ENCODE measurements at places on chromosomes 3 and 15. TPM values are rescaled to one million over a fixed set of nuclear protein-coding genes. Genes with fewer than 3 reads are reported as not detected.

The IGDCC3 gene
- under 0.01 TPM for total RNA-seq

The CMTM8 gene
- not detected for total RNA-seq

The FAM3D gene
- total RNA-seq = not detected

The ZNF80 gene
- total RNA-seq = not detected

The KCNMB3 gene
- 0.72 TPM for total RNA-seq

The NLGN1 gene
- 12.5 TPM for total RNA-seq

The WDR93 gene
- not detected for total RNA-seq

The PTX3 gene
- total RNA-seq = 96.7 TPM

The NIPA2 gene
- 78.6 TPM for total RNA-seq

The CACNA2D3 gene
- 0.36 TPM for total RNA-seq

The BCHE gene
- 1.6 TPM for total RNA-seq

The CCDC80 gene
- total RNA-seq = 406 TPM

The SCAMP5 gene
- total RNA-seq = 0.36 TPM

The IQCF5 gene
- total RNA-seq = not detected

The SLC7A14 gene
- total RNA-seq = 6.8 TPM

The SMCO1 gene
- total RNA-seq = not detected

The ZNF717 gene
- 14.3 TPM for total RNA-seq

The RBP2 gene
- not detected for total RNA-seq

The OR5H1 gene
- total RNA-seq = not detected

The RASL12 gene
- total RNA-seq = under 0.01 TPM

The DNAH12 gene
- total RNA-seq = under 0.01 TPM

The CFAP100 gene
- not detected for total RNA-seq

The INKA1 gene
- 2.3 TPM for total RNA-seq

The DUSP7 gene
- total RNA-seq = 9.3 TPM

The EIF4A2 gene
- total RNA-seq = 310 TPM

The HAUS2 gene
- 22.4 TPM for total RNA-seq

The TP63 gene
- not detected for total RNA-seq
